Hematopoietic multipotent progenitor cell treated with erythropoietin and hydrocortisone succinate and interleukin-3 and kit ligand, for 4 days (in vitro differentiated cells): ENCODE measurements at places on chromosomes 5 and 9.

DNA sequence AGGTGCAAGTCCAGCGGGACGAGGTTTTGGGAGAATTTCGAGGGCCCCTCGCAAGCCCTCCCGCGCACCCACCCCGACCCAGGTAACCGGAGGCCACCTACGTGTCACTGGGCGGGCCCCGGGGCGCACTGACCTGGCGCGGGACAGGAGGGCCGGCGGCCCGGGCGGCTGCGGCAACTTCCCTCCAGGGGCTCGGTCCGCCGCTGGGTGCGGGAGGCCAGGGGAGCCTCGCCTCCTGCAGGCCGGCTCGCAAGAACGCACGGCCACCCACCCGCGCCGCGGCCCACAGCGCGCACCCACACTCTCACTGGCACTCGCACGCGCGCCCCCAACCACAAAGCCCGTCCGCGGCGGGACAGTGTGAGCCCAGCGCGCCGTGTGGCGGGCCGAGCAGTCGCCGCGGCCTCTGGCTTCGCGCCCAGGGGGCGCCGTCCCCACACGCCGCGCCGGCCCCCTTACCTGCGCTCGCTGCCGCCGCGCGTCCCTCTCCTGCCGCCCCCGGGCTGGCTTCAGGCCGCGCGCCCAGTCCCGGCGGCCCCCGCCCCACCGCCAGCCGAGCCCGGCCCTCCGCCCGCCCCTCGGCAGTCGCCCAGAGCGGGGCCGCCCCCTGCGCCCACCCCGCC lies 451 bp downstream of the LPAR1 start:
- peak; percentile 40 for DNase-seq

GRCh38 chr9:135761150-135761844 lies 59.3 kb downstream of the KCNT1 start:
- no peak for DNase-seq

- DNase-seq, result no peak
These were observed 352.7 kb downstream of the SPOCK1 start for GRCh38 chr5:137146402-137146890.

DNA sequence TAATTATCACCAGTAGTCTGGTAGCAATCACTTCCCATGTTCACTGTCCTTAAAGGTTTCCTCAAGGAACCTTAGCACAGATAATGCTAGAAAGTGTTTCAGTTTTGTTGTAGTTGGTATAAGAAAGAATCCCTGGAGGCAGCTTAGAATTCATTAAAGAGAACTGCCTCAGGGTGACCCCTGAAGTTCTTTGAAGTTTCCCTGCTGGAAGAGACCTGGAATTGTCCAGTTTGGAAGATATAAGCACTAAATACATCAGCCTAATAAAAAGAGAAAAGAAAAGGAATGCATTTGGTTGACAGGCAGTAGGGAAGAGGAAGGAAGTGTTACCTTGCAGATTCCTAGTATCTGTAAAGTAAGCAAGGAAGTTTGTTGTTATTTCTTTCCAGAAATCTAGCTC lies 999.6 kb upstream of the DMAC1 start:
- DNase-seq, result no peak

GRCh38 chr9:70614786-70615463 lies 200.5 kb upstream of the KLF9 start:
- DNase-seq, result no peak

DNA sequence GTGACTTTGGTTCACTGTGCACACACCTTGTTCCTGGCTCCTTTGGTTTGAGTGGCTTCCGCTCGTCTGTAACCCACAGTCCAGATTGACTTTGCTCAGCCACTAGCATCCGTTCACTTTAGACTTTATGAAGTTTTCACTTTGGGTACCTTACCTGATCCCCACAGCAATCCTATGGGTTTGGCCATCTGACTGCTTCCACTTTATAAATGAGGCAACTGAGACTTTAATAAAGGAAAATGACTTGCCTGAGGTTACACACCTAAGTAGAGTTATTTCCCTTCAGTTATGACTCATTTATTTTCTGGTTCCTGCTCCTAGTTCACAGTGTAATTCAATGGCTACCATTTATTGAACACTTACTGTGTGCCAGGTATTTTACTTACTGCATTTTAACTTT lies 94.2 kb upstream of the SAP30L start:
- no peak for DNase-seq
